Fibroblast of lung (primary cell): ENCODE measurements at places on chromosomes 3 and 15. TPM values are rescaled to one million over a fixed set of nuclear protein-coding genes. Genes with fewer than 3 reads are reported as not detected.
A peak's percentile ranks its signal among the peaks of the same experiment; 100 is the strongest.

EEF1AKMT4 gene
- 1.2 and 2.3 TPM in 2 replicates for total RNA-seq

FOXL2NB gene
- not detected in 2 replicates for total RNA-seq

DLL4 gene
- under 0.01 TPM in 2 replicates for total RNA-seq

GOLGA6L10 gene
- 0.26 and 0.99 TPM in 2 replicates for total RNA-seq

GRK7 gene
- total RNA-seq = under 0.01 TPM in 1 of 2 replicates, not detected in the other

HYKK gene
- 2.0 and 2.6 TPM in 2 replicates for total RNA-seq

GRCh38 chr15:43186003-43186353 lies 775 bp downstream of the CCNDBP1 start:
- DNase-seq = no peak

TMEM207 gene
- not detected in 2 replicates for total RNA-seq

DNA sequence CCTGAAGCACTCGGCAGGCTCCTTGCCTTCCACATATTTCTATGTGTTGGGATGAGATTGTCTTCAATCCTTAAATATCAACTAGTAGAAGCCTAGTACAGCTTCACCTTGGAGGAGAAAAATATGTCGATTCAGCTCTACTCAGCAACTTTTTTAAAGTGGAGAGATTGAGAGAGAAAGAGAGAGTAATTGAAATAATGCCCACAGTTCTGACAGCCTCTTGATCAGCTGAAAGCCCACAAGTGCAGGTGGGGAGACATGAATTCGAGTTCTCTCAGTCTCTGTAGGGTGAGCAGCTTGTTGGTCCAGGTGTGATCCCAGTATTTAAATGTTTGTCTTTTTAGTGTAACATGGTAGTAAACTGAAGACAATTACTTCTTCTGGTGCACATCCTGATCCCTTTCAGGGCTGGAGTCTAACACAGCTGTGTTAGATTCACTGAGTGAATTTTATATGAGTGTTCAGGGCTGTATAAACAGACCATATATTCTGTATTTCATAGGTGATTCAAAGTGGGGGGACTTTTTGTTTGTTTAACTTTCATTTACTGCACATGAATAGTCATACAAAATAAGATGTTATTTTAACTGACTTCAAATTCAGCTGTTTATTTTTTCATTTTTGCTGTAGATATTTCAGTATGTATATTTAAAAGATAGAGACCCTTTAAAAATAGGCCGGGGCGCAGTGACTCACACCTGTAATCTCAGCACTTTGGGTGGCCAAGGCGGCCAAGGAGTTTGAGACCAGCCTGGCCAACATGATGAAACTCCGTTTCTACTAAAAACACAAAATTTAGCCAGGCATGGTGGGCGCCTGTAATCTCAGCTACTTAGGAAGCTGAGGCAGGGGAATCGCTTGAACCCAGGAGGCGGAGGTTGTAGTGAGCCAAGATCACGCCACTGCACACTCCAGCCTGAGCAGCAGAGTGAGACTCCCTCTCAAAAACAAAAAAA lies 64.0 kb downstream of the ST6GAL1 start:
- DNase-seq = peak; percentile 31

PRRT3 gene
- total RNA-seq = 1.5 and 3.8 TPM in 2 replicates

DNA sequence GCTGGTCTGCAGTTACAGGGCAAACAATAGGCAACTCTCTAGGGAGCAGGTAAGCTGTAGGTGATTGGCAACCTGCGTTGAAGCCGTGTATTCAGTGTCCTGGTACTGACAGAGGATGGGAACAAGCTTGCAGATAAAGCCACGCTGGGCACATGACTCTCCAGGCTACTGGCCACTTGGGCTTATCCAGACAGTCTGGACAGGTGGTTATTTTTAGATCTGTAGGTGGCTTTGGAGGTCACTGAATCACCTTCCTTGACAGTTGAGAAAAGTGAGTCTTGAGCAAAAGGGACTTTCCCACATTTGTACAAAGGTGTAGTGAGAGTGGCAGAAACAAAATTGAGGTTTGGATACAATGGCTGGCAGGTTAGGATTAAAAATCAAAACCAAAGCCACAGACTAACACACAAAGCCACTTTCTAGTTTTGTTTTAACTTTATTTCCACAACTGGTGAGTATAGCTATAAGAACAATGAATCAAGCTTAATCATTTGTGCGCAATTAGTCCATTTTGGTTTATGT lies 22.3 kb upstream of the IL1RAP start:
- no peak for DNase-seq

- peak; percentile 43 for DNase-seq
Measured at GRCh38 chr3:48528754-48529153, 24.8 kb upstream of the SHISA5 start.

GPR149 gene
- not detected in 2 replicates for total RNA-seq
